ENCODE measurements at places on chromosomes 16 and 17.

GRCh38 chr17:77618731-77619130 lies 339.8 kb upstream of the TNRC6C start:
- no peak for DNase-seq

GRCh38 chr16:24440306-24440705 lies 99.1 kb upstream of the RBBP6 start:
- peak; percentile 3 for DNase-seq

- no peak for DNase-seq
Measured at GRCh38 chr17:47968836-47969235, 2.1 kb upstream of the CDK5RAP3 start.

- DNase-seq = no peak
Measured at GRCh38 chr16:56288019-56288418, 96.7 kb downstream of the GNAO1 start.

- no peak for DNase-seq
Measured at GRCh38 chr16:89043636-89044417, 49.8 kb upstream of the ACSF3 start.

All from CD4-positive, alpha-beta T cell treated with Interleukin-1 beta for 1 hour (primary cell).